ENCODE measurements at places on chromosomes 5 and 9. TPM values are rescaled to one million over a fixed set of nuclear protein-coding genes. Genes with fewer than 3 reads are reported as not detected.

DNA sequence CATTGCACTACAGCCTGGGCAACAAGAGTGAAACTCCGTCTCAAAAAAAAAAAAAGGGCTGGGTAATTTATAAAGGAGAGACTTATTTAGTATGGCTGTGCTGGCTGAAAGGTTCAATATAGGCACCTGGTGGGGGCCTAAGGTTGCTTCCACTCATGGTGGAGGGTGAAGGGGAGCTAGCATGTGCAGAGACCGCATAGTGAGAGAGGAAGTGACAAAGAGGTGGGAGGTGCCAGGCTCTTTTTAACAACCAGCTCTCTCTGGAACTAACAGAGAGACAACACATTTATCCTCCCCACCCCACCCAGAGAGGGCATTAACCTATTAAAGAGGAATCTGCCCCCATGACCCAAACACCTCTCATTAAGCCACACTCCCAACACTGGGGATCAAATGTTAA, 28.9 kb upstream of the SERINC5 start:
- no peak for DNase-seq

The ABCA2 gene
- total RNA-seq: 17.4 TPM

DNA sequence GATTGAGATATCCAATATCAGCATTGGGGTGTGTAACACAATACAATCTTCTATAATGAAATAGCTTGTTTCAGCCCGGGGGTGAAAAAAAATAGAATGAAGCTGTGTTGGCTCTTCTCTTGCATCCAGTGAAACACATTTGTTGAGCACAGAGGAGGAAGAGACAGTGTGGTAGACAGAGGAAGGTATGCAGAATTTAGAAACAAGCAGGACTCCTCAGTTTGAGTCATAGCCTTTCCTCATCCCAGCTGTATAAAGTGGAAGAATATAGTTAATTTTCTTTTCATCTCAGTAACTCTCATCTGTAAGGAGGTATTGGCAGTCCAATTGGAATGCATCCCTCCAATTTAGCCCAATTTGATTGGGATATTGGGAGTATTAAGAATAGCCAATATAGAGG, 302.2 kb upstream of the VLDLR start:
- DNase-seq: no peak

The DPH7 gene
- 27.8 TPM for total RNA-seq

- DNase-seq: no peak
Observed at GRCh38 chr9:72486594-72486955, 34.8 kb upstream of the TMC1 start.

The CCL21 gene
- 271 TPM for total RNA-seq

DNA sequence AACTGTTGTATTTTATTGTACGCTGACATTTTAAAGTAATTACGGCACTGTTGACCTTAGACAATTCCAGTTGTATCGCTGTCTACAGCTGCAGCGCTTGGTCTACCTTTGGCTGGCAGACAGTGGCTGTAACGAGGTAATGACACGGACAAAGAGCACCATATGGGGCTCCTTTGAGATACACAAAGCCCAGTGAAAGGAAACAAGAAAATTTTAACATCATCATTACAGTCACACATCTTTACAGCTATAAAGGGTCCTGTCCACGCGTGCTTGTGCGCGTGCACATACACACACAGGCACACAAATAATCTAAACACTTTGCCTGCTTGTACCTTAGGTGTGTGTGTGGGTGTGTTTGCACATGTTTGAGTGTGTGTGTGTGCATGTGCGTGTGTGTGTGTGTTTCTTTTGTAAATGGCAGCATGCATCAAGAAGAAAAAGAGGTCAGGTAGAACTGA, 946.0 kb downstream of the NR2F1-AS1 start:
- DNase-seq: no peak

GRCh38 chr9:127767909-127768331, 10.5 kb downstream of the SH2D3C start:
- no peak for DNase-seq

- DNase-seq: no peak
Observed at GRCh38 chr5:61163905-61164304, 1.6 kb upstream of the SMIM15 start.
